ENCODE measurements at places on chromosomes 2 and 18.
A peak's percentile ranks its signal among the peaks of the same experiment; 100 is the strongest.

DNA sequence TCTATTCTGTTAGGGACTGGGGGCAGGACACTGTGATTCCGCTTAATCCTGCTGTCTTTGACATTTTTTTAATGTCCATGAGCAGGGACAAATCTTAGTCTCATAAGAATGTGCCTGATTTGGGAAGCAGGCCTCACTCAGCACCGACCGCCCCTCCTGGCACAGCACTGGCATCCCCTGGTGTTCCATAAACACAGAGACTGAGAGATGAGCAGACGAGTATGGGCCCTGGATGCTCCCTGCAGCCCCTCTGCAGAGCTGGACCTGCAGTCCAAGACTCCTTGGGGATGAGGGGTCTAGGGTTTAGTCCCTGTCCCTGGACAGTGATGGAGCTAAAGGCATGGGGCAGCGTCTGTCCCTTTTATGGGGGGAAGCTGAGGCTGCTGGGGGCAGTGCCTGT is 81.6 kb downstream of the NDUFA10 start:
- DNase-seq, result no peak

DNA sequence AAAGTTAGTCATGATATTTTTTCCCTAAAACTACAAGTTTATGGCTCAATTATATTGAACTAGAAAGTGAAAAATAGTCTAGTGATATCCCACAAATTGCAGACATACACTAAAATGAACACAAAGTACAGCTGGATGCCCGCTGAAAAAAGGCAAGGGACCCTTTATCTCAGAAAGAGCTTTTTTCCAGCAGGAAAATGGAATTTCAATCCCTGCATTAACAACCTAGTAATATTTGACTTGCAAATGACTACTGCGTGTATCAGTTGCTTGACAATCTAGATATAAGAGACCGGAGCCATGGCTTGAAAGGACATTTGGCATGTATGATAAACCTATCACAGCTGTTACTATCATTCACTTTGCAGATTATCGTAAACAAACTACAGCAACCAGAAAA is 49.1 kb downstream of the LRPPRC start:
- DNase-seq, result no peak

GRCh38 chr18:7117390-7118355 is at the start of gene LAMA1:
LAMA1 (minus strand) TSS chr18:7117797; CDS start chr18:7117720, 77 bp downstream.
- DNase-seq, result no peak

DNA sequence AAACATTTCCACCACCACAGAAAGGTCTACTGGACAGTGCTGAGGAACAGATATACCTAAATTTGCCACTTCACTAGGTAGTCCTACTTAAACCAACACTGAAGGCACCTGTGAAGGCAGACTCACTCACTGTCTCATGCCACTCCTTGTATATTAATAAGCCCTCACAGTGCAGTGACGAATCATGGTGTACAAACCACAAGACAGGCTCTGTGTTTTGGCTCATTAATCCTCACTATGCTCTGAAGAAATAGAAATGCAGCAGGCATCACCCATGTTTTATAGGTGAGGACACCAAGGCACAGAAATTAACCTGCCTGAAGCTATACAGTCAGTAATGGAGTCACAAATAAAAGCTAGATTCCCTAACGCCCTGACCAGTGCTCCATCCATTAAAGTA is 44.3 kb downstream of the BARD1 start:
- no peak for DNase-seq

DNA sequence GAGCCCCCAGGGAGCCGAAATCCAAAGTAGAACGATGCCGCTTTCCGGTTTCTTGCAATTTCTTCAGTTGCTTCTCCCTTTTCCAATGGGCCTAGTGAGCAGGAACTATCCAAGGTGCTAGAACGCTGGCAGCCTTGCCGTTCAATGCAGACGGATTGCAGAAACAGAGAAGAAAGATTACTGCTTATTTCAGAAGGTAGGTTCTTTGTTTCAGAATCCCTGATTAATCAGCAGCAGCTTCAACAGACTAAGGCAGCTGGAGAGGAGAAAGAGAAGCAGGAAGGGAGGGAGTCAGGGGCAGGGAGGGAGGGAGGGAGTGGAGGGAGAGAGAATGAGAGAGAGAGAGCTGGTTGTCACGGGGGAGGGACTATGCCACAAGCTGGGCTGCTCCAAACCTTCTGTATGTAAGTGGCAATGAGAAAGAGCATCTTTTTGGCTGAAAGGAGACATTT is 576 bp downstream of the NYAP2 start:
- DNase-seq, result peak; percentile 44

- DNase-seq, result no peak
These were observed 26.0 kb upstream of the GLI2 start for GRCh38 chr2:120709608-120710041.

DNA sequence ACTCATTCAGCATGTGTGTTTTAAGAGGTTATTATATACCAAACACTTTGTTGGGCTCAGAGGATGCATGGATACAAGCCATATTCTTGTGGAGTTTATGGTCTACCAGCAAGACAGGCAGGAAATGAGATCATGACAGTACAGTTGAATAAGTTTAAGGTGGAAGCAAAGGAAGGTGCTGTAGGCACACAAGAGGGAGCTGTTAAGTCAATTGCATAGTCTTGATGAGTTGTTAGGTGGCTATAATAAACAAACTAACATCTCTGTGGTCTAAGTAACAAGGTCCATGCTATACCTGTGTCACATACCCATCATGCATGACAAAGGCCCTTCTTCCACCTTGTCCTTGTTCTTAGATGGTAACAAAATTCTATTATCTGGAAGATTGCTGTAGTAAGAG is 538.3 kb downstream of the CNTNAP5 start:
- no peak for DNase-seq

DNA sequence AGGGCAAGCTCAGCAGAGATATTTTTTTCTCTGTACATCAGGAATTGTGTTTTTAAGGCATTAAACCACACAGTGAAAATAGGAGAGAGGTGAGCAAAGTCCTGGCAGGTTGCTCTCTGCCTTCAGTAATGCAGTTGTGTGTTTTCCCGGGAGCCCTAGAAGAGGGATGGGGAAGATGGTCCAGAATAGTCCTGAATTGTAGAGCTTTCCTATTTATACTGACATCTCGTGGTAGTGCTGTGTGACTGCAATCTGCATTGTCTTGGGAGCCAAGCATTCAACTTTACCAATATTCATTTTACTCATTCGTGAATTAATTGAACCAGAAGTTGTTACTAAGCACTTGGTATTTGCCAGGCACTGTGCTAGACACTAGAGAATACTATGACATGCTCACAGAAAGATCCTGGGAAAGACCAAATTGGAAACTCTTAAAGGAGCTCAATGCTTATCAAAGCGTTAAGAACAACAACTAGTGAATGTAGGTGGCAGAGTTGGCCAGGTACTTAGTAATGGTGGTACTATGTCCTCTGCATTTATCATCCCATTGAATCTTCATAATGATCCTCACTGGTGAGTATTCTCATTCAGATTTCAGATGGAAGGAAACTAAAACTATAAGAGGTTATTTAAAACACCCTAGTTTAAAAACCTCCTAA is 214.6 kb downstream of the TRIB2 start:
- peak; percentile 77 for DNase-seq

GRCh38 chr2:121255358-121255757 is 29.6 kb downstream of the TFCP2L1 start:
- DNase-seq, result no peak

DNA sequence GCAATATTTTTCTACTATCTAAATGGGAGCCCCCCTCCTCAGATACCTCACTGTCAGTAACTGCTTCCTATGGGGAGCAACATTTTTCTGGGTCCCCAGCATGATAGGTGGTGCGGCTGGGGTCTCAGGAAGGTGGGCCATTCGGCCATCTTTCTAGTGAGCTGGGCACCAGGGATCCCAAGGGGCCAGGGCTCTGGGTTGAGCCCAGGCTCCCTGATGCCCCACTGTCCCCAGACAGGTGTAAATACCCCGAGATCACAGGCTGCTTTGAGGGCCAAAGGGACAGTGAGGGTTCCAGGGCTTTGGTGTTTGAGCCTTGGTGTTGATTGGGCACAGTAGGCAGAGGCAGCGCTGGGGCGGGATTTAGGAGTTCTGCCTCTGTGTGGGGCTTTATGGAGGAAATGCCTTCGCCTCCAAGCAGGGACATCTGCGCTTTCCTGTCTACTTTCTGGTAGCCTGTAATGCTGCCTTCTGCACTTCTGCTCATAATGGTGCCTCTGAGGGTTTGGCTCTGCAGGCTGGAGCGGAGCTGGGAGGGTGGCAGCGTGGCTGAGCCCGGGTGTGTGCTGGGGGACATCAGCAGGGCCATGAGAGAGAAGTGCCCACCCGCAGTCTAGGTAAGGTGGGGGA is 5.3 kb downstream of the ITM2C start:
- DNase-seq, result no peak

All from AG08395 (cell line).